NCI-H187 treated with DMSO at 0.1 percent for 48 hours (cell line): ENCODE measurements at places on chromosomes 13 and 19.

- DNase-seq: no peak
Observed at GRCh38 chr13:40109351-40109844, 453.9 kb downstream of the COG6 start.

DNA sequence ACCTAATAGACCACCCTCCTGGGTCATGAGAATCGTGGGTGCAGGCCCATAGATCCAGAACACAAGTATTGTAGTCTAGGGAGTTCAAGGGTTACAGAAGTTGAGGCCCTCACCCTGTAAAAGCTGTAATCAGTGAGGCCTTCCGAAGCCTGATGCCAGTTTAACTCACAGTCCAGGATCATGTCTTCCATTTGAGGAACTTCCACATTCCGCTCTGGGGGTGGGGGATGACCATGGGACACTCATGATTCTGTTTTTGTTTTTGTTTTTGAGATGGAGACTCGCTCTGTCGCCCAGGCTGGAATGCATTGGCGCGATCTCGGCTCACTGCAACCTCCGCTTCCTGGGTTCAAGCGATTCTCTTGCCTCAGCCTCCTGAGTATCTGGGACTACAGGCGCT, 1.7 kb upstream of the RASIP1 start:
- DNase-seq: no peak

DNA sequence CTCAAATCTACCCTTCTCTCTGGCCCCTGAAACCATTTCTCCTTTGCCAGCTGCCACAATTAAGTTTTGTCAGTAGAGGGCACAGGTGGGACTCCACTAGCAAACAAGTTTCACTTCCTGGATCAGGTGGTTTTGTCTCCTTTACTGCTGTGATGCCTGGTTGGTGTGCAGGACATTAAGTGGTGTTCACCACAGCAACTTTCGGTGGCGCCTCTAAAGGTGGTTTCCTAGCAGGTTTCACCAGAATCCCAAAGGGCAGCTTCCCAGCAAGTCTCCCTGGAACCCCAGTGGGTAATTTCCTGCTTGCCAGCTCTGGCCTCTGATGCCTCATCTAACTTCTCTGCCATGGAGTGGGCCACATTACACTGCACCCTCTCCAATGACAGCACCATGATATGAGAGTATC, 16.6 kb downstream of the MED4 start:
- DNase-seq: no peak

DNA sequence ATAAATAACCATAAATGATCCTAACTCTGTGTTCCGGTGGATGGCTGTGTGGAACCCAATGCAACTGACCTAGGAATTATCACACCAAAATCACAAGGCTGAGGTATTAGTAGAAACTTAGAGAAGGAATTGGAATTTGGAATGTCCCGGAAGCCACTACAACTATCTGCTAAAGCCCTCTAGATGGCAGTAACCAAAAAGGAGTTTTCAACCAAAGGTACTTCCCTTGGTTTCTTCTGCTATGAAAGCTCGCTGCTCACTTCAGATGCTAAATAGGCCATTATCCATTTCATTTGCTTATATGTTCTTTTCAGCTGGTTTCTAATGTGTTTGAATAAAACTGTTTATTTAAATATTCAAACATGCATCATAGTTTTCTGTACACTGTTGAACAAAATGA, 1589.1 kb upstream of the SPRY2 start:
- no peak for DNase-seq

DNA sequence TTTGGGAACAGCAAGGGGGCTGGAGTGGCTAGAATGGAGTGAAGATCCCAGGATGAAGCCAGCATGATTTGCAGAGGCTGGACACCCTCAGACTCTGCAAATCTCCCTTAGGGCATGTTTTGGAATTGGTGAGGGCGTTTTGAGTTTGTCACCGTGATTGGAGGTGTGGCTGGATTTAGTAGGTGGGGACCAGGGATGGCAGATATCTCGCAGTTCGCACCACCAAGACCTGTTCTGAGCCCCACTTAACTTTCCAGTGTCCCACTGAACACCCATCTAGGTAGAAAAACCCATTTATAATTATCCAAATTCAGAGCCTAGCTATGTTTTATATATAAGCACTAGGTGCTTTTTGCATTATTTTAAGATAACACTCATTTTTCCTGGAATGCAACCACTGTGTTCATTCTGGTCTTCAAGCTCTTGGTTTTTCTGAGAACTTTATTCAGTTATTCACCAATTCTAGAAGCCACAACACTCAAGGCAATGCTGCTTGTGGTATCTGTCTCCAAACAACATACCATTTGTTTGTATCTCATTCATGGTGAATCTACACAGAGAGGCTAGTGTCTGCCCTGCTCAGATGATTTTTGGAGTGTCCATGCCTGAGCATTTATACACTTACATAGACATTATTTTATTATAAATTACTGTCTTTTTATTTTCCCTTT, 3.0 kb upstream of the NANOS2 start:
- no peak for DNase-seq

GRCh38 chr19:49391581-49392399, 3.7 kb downstream of the KASH5 start:
- peak; percentile 74 for DNase-seq

- DNase-seq: peak; percentile 26
Observed at GRCh38 chr19:3284759-3285646, 60.5 kb downstream of the CELF5 start.

DNA sequence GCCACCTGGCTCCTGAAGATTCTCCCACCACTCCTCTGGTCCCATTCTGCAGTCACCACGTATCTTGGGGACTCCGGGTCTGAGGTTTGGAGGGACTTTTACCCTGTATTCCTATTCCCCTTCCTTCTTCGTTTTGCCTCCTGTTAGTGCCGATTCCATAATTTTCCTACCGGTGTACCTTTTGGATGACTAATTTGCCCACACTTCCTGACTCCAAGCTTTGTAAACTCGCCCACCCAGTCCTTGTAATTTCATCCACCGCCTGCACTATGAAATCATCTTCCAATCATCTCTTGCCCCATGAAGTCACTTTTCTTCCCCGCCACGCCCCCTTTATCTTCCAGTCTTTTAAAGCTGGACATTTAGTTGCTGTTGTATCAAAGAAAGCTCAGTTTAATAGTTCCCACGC, 572 bp downstream of the UCHL3 start:
- peak; percentile 20 for DNase-seq

DNA sequence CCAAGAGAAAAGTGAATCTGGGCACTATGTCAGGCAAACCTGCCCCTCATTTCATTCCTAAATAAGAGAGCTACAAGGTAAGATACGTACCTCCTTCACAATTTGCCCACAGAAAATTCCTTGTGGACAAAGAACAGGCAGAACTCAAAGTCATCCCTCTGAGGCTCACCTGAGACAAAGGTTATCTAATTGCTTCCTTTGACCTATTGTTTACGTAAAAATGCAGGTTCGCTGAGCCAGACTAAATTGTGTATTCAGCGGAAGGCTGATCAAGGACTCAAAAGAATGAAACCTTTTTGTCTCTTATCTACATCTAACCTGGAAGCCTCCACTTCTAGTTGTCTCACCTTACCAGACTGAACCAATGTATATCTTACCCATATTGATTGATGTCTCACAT, 213.3 kb downstream of the POSTN start:
- DNase-seq: no peak

- DNase-seq: no peak
Observed at GRCh38 chr13:37216331-37216730, 110.9 kb upstream of the CSNK1A1L start.

DNA sequence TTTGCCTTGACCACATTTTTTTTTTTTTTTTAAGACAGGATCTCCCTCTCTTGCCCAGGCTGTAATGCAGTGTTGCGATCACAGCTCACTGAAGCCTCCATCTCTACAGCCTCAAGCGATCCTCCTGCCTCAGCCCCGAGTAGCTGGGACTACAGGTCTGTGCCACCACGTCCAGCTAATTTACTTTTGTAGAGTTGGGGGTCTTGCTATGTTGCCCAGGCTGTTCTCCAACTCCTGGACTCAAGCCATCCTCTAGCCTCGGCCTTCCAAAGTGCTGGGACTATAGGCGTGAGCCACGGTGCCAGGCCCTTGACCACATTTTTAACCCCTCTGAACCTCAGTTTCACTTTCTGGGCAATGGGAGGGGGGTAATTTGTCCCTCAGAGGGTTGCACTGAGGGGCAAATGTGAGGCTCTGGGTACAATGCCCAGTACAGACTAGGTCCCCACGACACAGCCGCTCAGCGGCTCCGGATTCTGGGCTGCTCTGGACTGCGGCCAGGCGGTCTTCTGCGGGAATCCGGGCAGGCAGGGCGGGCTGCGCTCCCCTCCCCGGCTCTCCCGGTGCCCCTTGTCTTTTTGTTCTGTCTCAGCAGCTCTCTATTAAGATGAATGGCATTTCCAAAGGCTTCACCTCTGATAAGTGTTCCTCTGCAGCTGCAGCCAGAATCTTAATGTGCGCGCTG, 3.8 kb upstream of the ALOX5AP start:
- DNase-seq: no peak

DNA sequence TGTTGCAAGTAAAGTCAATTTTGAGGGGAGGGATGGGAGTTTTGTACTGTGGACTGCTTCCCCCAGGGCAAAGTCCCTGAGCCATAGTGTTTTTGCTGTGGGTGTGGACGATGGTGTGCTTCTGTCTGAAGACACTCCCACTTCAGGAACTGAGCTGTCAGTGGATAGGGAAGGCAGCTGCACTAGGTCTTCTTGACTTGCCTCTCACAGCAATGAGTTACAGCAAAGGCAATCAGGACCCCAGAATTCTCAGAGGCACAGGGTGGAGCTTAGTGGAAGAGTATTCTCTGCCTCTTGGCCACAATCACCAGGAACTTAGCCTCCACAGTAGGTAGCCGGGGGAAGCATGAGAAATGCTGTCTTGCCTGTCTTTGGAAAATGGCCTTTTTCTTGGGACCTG, 1416.6 kb upstream of the MIR17HG start:
- DNase-seq: no peak

- no peak for DNase-seq
Observed at GRCh38 chr13:52644108-52644507, 1.9 kb downstream of the HNRNPA1L2 start.

GRCh38 chr19:33916792-33917191, 120.1 kb downstream of the KCTD15 start:
- DNase-seq: no peak

- no peak for DNase-seq
Observed at GRCh38 chr13:28147495-28147894, 9.2 kb downstream of the PAN3 start.

- peak; percentile 63 for DNase-seq
Observed at GRCh38 chr13:102724923-102725322, 30.1 kb upstream of the METTL21C start.

- DNase-seq: no peak
Observed at GRCh38 chr13:37476874-37477273, 121.7 kb downstream of the POSTN start.

- no peak for DNase-seq
Observed at GRCh38 chr13:52026246-52026626, 1.7 kb downstream of the UTP14C start.

GRCh38 chr19:31500197-31500830, 151.1 kb upstream of the TSHZ3 start:
- no peak for DNase-seq

- no peak for DNase-seq
Observed at GRCh38 chr19:54429176-54429495, 13.9 kb downstream of the TTYH1 start.

DNA sequence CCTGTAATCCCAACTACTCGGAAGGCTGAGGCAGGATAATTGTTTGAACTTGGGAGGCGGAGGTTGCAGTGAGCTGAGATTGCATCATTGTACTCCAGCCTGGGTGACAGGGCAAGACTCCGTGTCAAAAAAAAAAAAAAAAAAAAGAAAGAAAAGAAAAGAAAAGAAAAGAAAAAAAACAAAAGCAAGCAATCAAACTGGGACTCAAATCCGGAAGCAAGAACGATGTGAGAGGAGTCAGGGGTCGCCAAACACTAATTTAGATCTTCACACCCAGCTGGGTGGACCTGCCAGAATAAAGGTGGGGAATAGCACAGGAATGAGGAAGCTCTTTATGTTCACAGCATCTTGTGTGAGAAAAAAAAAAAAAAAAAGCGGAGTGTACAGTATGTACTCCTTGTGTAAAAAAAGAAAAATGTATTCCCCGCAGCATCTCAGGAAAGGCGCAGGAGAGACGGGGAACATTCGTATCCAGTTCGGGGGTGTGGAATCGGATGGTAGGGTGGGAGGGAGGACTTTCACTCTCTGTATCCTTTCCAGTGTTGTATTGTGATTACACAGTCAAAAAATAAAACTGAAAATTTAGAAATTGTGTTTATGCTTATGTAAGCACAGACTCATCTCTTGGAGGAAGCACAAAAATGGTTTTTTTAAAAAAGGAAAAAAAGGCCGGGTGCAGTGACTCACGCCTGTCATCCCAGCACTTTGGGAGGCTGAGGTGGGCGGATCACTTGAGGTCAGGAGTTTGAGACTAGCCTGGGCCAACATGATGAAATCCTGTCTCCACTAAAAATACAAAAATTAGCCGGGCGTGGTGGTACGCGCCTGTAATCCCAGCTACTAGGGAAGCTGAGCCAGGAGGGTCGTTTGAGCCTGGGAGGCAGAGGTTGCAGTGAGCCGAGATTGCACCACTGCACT, 7.6 kb downstream of the DNAJB1 start:
- no peak for DNase-seq

DNA sequence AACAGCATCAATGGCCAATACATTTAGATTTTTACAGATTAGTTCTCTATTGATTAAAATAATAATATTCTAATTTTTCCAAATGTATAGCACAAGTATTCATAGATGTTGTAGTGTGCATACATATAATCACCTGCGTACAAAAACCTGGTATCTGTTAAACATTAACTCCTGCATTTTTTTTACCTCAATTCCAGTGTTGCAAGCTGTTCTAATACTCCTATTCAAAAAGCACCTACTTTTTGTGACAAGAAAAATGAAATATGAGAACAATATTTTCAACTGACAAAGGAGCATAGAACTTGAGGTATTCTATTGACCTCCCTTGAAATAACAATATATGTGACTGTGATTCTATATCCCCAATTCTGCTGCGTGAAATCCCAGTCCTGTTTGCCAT, 422.9 kb upstream of the PCDH20 start:
- DNase-seq: no peak

- DNase-seq: no peak
Observed at GRCh38 chr13:106573284-106573846, 5.4 kb upstream of the ARGLU1 start.

DNA sequence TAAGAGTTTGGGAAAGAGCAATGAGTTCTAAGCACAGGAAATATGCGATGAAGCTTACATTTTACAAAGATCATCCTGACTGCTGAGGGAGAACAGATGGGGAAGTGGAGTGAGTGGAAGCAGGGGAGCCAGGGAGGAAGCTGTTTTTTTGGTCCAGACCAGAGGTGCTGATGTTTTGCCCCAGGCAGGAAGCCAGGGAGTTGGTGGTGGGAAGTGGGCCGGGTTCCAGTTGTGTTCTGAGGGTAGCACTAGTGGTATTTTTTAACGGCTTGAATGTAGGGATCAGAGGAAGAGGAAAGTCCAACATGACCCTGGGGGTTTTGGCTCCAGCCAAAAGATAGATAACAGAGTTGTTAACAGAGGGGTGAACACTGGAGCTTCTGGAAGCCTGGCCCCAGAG, 20.7 kb upstream of the OLFM4 start:
- DNase-seq: no peak

- no peak for DNase-seq
Observed at GRCh38 chr13:33367926-33368325, 82.4 kb upstream of the STARD13 start.

- DNase-seq: no peak
Observed at GRCh38 chr13:49844181-49844580, 51.7 kb upstream of the KPNA3 start.

GRCh38 chr13:96844616-96845015, 149.7 kb downstream of the OXGR1 start:
- DNase-seq: no peak

GRCh38 chr13:50594276-50595051, 249.0 kb downstream of the DLEU7 start:
- DNase-seq: peak; percentile 36

GRCh38 chr19:20367811-20368294, 197.7 kb downstream of the ZNF737 start:
- DNase-seq: peak; percentile 24
